NCI-H524 treated with DMSO at 0.1 percent for 48 hours (cell line): ENCODE measurements at places on chromosomes 2 and 18.

DNA sequence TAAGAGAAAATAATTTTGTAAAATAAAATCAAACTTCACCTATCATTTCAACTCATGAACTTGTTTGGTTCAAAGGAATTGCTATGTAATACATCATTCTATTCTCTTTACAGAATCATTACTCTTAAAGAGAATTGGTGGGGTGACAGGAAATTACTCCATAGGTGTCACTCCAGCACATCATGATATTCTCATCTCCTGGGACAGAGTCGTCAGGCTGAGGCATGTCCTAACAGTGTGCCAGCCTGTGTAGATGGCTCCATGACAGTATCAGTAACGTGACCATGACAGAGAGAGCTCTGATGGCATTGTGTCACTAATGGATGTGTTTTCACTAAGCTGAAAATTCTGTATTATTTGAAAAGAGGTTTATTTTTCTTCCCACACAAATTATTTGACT, 13.9 kb downstream of the SPATS2L start:
- DNase-seq, result no peak

GRCh38 chr18:36828157-36828629, 609 bp downstream of the TPGS2 start:
- DNase-seq, result no peak

DNA sequence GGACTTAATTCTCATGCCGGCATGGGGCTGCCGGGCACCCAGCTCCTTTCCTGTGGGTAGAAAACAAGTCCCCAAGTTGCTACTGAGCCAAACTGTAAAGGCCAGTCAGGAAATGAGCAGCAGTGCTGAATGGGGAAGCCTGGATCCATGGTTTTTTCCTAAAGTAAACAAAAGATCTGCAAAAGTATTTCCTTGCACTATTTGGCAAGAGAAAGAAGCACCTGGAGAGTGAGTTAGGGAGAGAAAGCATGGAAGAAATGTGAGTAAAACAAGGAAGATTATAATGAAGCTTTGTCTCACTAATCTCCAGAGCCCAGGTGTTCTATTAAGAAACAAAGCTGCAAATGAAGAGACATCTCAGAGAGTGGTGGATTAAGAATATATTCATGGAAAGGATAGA, 117.6 kb downstream of the METTL8 start:
- no peak for DNase-seq

GRCh38 chr2:45839508-45840251, 188.2 kb downstream of the PRKCE start:
- DNase-seq, result peak; percentile 40

GRCh38 chr2:85698880-85699254, 4.7 kb downstream of the GNLY start:
- no peak for DNase-seq

DNA sequence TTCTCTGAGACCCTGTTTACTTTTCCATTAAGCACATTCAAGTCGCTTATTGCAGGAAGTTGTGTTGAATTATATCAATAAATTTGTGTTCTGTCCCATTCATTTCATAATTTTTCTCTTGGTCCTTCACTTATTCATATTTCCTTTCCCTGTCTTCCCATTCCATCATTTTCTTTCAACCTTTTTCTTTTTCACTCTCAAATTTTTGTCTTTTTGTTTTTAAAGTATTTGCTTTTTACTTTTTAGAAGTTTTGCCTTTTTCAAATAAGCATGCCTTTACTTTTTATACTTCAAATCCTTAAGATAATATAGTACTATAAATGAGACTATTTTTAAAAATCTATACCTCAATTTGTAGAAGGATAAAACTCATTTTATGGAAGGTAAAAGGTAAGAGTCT, 120.5 kb downstream of the ATL2 start:
- no peak for DNase-seq

DNA sequence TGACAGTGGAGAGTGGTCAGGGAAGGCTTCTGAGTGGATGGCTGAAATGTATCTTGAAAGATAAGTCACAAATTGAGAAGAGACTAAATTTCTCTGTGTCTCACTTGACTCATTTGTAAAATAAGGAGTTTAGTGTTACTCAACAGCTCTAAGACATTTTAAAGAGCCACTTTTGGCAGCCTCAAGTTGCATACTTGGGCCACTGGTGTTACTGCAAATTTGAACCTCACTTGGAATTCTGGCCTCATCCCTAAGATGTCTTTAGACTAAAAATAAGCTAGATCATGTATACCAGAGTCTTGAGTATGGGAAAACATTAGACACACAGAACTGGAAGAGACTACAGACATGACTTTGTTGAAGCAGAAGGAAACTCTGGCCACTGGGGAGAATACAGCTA, 4.5 kb upstream of the MTLN start:
- DNase-seq, result no peak

GRCh38 chr2:5549771-5550170, 142.4 kb upstream of the SOX11 start:
- no peak for DNase-seq

DNA sequence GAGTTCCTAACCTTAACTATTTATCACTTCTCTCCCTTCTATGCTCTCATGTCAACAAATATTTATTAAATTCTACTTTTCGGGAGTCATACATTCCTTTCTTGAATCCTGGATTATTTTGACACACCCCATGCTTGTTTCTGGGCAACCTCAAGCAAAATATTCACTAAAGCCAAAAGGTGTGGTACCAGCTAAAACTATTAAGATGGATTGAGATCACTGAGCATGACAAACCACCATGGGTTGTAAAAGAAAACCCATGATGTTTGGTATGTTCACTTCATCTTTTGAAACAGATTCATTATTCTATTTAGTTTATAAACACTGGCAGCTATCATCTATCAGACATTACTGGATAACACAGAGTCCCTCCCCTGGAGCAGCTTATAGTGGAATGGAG, 32.5 kb downstream of the DPP4 start:
- DNase-seq, result no peak

DNA sequence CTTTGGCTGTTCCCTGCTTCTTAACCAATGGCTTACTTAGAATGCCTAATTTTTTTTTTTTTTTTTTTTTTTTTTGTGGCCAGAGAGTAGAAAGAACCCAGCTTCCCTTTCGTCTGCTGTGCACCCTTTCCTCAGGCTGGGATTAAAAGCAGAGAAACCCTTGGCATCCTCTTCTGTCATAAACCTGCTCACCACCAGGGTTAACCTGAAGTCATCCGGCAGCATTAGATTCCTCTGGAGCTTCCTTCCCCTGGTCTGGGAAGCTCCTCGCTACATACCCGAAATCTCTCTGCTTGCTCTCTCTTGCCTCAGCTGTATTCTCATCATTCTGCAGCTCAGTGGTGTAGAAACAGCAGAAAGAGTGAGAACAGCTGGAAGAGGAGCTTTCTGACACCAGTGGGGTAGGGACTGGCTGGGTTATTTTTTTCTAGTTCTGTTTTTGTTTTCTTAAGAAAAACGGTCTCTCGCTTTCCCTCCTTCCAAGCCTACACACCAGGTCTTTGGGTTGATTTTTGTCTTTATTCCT, 339.0 kb upstream of the MEIS1 start:
- no peak for DNase-seq

- no peak for DNase-seq
These were observed 894 bp upstream of the GCC2 start for GRCh38 chr2:108447947-108448677.

- no peak for DNase-seq
These were observed 116.0 kb upstream of the PELI1 start for GRCh38 chr2:64260093-64260803.

GRCh38 chr18:31661965-31662364, 22.4 kb downstream of the B4GALT6 start:
- no peak for DNase-seq

- DNase-seq, result no peak
These were observed 31.4 kb downstream of the COLEC11 start for GRCh38 chr2:3626118-3626811.

GRCh38 chr2:240946654-240947053, 40.5 kb downstream of the CROCC2 start:
- DNase-seq, result no peak

- no peak for DNase-seq
These were observed 41.1 kb downstream of the MBD2 start for GRCh38 chr18:54183390-54183789.

GRCh38 chr2:167398873-167399272, 510.6 kb downstream of the XIRP2 start:
- peak; percentile 66 for DNase-seq

DNA sequence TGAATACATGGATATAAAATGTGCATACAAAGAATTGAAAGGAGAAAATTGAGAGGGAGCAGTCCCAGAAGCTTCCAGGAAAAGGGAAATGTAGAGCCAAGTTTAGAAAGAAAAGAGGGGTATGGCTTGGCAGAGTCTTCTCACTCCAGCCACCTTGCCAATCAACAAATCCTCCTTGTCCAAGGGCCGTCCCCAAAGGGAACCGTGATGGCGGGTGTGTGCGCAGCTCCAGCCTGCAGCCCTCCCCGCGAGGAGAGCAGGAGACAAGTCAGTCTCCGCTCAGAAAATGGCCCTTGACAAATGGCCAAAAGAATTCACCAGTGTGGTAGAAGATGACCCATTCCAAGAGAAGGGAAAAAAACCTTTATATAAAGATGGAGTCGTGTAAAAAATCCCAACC, 448.3 kb upstream of the POU3F3 start:
- DNase-seq, result no peak

DNA sequence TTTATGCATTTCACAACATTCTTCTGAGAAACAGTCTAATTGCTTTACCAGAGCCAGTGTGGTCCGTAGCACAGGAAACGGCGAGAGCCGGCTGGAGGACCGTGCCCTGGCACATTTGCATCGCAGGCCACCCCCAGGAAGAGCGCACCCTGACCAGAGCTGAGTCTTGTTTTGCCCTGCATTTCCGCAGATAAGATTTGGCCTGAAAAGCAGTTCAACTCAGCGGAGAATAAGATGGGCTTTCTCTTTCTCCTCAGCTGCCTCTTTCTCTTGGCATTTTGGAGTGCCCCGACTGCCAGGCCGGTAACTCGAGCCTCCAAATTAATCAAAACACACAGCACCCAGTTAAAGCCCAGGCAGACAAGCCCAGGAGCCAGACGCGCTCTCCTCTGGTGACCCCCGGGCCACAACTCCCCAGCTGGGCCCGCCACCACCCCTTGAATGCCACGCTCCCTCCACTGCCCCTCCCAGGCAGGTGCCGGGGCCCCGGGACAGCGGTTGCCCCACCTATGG, 464 bp downstream of the COL4A4 start:
- DNase-seq, result no peak

GRCh38 chr2:197001921-197002320, 75.4 kb upstream of the PGAP1 start:
- no peak for DNase-seq

DNA sequence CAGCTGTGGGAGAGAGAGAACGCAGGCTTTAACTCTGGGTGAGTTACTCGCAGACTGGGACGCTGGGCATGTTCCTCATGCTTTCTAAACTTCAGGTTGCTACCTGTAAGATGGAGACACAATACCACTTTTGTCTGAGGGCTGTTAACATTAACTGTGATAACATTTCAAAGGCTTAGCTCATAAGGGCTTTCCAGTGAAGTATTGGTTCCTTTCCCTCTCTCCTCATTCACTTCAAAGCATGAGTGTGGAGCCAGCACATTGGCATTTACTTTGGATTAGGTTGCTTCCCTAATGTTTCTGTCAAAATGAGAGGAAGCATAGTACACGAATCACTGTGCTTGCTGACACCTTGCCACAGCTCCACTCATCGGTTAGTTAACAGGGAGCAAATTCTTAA, 30.2 kb downstream of the INSIG2 start:
- no peak for DNase-seq

DNA sequence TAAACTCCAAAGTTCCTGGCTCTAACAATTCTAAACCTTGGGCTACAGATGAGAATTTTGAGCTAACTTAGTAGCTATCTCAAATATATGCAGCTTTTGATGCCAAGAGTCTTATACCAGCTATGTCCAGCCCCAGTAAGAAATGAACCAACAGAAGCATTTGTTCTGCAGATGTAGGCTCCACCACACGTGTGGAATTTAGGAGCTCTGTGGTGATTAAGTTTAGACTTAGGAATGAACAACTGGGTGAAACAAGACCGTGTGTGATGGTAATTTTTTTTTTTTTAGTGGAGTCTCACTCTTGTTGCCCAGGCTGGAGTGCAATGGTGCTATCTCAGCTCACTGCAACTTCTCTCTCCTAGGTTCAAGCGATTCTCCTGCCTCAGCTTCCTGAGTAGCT, 179.7 kb downstream of the ANKRD30B start:
- DNase-seq, result no peak

GRCh38 chr2:189633392-189633811, 27.9 kb upstream of the ASNSD1 start:
- DNase-seq, result no peak

- no peak for DNase-seq
These were observed 56.3 kb downstream of the SLC25A12 start for GRCh38 chr2:171837736-171838135.

- DNase-seq, result no peak
These were observed 124.8 kb downstream of the PHLPP1 start for GRCh38 chr18:62839874-62840713.

- no peak for DNase-seq
These were observed 216.4 kb downstream of the STK39 start for GRCh38 chr2:168030862-168031624.

GRCh38 chr18:66632756-66633155, 28.9 kb upstream of the CDH19 start:
- DNase-seq, result no peak

GRCh38 chr18:6747646-6748045, 18.1 kb downstream of the ARHGAP28 start:
- no peak for DNase-seq

GRCh38 chr2:224786848-224787247, 70.7 kb upstream of the CCDC195 start:
- no peak for DNase-seq

GRCh38 chr2:182866461-182867406, at the start of gene FRZB:
TSS of gene FRZB (minus strand) at chr2:182866637. CDS start at chr2:182866552, 85 bp downstream.
- DNase-seq, result no peak

GRCh38 chr2:68341062-68341329, 21.2 kb upstream of the CNRIP1 start:
- DNase-seq, result no peak

GRCh38 chr2:177239932-177240630, 24.4 kb downstream of the NFE2L2 start:
- no peak for DNase-seq

DNA sequence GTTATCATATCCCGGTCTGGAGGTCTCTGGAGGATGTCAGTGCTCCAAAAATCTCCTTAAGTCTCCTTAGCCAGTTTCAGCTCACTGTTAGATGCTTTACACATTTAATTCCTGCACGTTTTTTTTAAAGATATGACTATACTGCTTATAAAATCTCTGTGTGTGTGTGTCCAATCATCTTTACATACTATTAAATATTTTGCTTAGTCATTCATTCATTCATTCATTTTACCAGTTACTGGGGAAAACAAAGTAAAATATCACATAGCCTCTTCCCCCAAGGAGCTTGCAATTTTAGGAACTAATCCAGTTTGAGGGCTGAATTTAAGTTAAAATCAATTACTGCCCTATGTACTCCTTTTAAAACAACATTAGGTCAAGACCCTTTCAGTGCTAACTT, 293.2 kb upstream of the LYPD1 start:
- no peak for DNase-seq

DNA sequence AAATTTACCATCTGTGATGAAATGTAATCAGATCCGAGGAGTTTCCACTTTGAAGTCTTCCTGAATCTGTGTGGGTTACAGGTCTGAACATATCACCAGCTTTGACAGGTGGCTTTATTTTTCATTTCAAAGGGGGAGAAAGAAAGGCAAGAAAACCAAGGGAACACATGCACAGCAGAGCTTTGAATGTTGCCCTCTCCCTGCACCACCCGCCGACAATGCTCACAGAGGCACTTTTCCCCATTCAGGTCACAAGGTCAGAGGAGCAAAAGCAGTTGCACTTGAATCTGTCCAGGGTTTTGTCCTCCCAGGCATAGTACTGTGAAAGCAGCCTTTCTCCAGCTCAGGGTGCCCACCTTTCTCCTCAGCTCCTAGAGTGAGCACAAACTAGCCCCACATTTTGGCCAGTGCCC, 130.2 kb downstream of the OSR1 start:
- peak; percentile 68 for DNase-seq
